ENCODE measurements at places on chromosomes 4 and X. TPM values are rescaled to one million over a fixed set of nuclear protein-coding genes. Genes with fewer than 3 reads are reported as not detected.

Gene S100G
- not detected for total RNA-seq

Gene RADX
- total RNA-seq = 13.4 TPM

Gene NOP14
- total RNA-seq = 47.8 TPM

Gene PLAC1
- not detected for total RNA-seq

Gene UNC5C
- not detected for total RNA-seq

Gene FSTL5
- not detected for total RNA-seq

Gene MUC7
- total RNA-seq = not detected

Gene THAP6
- total RNA-seq = 34.0 TPM

- DNase-seq = no peak
These were observed 5.9 kb downstream of the COL25A1 start for GRCh38 chr4:109296527-109296926.

- DNase-seq = no peak
These were observed 224.5 kb upstream of the TENM3 start for GRCh38 chr4:182018691-182019090.

DNA sequence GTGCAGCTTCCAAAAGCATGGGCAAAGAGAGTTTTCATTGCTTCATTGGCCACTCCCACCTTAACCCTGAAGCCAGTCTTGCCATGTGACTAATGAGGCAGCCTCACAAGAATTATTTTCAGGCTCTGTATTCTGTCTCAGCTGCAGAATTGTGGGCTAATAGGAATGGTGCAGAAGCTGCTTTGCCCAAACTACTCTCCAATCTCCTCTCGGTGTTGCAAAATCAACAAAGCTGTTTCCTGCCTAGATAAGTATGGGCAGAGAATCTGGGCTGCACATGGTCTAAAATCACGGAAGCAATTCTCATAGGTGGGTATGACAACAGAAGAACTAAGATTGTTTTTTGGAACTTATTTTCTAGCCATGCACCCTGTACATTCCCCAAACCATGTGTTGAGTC is 31.4 kb downstream of the PPP1R2C start:
- DNase-seq = no peak

DNA sequence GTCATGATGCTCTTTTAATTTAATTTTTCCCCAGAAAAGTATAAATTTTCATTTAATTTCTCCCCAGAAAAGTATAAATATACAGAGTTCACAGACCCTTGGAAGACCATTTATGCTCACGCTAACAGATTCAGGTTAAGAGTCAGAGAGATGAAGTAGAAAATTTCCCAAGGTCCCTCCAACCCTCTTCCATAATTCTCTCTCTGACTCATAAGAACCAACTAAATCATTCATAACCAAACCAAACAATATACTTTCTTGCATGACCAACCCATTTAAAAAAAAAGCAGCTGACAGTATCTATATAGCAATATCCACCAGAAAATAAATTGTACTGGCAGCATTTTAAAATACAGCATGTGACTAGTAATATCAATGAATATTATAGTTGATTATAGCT is 3.9 kb downstream of the KLHL8 start:
- no peak for DNase-seq

DNA sequence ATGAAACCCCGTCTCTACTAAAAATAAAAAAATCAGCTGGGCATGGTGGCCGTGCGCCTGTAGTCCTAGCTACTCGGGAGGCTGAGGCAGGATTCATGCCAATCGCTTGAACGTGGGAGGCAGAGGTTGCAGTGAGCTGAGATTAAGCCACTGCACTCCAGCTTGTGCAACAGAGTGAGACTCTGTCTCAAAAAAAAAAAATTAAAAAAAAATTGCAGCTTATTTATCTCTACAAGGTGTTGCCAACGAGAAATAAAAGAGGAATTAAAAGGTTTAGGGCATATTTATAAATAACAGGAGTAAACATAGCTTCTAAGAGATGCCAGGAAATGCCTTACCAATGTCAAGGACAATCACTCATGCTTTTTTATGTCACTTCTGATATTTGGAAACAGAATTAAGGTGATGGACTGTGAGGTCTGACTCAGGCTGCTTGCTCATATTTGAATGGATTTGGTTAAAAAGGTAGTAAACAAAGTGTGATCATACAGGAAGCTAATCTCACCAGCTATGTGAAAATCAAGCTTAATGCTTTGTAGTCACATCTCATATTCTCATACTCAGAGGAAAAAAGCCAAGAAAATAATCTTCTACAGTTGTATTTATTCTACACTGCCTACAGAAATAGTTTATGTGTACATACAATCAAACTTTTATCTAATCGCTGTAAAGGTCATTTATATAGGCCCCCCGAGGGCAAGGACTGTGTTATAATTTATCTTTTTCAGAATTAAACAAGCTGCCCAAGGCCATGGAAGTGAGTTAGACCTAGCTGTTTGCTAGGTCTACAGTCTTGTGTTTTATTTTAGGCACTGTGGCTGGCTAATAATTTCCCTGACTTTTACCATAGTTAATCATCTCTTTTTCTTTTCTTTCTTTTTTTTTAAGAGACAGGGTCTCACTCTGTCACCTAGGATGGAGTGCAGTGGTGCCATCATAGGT is 61.1 kb upstream of the RBMX start:
- no peak for DNase-seq

GRCh38 chr4:10030972-10031667 is 9.8 kb upstream of the SLC2A9 start:
- no peak for DNase-seq

DNA sequence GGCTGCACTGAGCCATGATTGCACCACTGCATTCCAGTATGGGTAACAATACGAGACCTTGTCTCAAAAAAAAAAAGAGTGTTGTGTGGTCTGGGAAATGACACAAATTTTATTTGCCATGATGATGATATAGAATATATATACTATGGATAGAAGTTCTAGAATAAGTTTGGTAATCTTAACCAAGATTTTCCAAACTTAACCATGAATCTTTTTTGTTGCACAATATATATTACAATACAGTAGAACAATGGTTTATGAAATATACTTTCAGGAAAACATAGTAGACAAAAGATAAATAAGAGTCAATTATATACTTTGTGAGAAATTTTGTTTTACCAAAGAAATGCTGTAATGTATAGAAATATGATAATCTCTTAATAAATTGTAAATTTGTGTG is 34.8 kb downstream of the MFSD8 start:
- DNase-seq = no peak

- DNase-seq = no peak
These were observed 54.6 kb downstream of the PTCHD1 start for GRCh38 chrX:23389196-23389792.

GRCh38 chr4:47624031-47624441 is 139.0 kb downstream of the ATP10D start:
- no peak for DNase-seq

GRCh38 chrX:126272795-126273497 is 106.9 kb upstream of the DCAF12L2 start:
- no peak for DNase-seq

DNA sequence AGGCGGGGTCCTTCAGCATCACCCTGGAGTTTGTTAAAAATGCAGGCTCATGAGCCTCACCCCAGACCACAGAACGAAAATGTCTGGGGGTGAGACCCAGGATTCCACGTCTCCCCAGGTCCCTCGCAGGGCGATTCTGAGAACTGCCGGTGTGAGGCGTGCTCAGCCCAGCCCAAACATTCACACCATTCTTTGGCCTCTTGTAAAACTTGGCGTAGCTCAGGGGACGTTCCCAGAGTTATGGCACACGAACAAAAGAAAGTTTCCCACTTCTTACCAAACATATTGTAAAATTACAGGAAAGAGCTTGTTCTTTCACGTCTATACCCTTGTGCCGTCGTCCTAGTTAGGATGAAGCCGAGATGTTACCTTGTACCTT is 12.9 kb downstream of the CD99 start:
- no peak for DNase-seq

DNA sequence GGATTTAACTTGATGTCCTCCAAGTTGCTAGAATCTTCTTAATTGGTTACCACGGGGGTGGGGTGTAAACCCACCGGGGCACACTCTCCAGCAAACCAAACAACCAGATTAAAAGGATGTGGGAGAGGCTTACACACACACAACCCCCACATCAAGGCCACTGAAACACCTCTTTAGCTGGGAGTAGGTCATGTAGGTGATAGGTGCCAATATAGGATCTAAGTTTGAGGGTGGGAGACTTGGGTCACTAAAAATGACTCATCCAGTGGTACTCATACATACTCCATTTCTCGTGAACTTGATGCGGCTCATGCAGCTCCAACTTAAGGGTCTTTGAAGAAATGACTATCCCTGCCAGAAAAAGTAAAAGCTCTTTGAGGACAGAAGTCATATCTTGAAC is 20.5 kb upstream of the CD40LG start:
- no peak for DNase-seq

DNA sequence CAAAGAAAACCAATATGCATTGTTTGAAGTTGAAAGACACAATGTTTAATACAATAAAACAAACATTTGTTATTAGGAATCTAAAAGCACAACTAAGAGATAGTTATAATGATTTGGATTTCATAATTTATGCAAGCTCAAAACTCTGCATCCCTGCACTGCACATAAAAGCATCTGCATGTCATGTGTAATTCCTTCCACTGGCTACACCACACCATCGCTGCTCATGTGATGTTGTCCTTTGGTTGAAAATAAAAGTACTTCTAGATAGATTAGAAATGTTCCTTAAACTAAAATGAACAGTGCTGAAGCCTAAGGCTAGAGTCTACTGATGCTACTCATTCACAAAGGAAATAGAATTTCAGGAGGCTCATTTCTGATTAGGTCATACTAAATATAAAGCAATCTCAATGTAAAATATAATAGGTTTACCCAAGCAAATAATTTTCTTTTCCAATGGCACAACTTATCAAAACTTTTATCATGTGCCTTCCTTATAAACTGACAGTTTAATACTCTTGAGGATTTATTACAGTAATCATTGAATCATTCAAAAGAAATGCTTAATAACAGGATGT is 130.8 kb upstream of the DKK2 start:
- DNase-seq = no peak

GRCh38 chrX:101229170-101229569 is 9.6 kb downstream of the DRP2 start:
- no peak for DNase-seq

- no peak for DNase-seq
These were observed 330.2 kb downstream of the ZIC3 start for GRCh38 chrX:137896123-137896522.

DNA sequence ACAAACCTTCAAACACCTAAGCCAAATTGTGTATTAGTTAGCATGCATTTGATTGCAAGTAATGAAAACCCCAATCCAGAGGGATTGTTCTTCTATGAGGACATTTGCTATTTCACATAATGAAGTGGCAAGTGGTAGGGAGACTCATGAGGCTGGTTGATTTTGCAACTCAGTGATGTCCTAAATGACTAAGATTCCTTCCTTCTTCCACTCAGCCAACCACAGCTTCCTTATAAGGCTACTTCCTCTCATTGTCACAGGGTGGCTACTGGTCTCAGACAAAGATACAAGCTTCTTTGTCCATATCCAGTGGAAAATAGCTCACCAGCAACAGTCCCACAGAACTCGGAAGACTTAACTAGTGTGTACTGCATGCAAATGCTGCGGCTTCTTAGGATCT is 5.3 kb upstream of the OTC start:
- DNase-seq = no peak

GRCh38 chr4:139576219-139576618 is 20.2 kb upstream of the SETD7 start:
- no peak for DNase-seq

DNA sequence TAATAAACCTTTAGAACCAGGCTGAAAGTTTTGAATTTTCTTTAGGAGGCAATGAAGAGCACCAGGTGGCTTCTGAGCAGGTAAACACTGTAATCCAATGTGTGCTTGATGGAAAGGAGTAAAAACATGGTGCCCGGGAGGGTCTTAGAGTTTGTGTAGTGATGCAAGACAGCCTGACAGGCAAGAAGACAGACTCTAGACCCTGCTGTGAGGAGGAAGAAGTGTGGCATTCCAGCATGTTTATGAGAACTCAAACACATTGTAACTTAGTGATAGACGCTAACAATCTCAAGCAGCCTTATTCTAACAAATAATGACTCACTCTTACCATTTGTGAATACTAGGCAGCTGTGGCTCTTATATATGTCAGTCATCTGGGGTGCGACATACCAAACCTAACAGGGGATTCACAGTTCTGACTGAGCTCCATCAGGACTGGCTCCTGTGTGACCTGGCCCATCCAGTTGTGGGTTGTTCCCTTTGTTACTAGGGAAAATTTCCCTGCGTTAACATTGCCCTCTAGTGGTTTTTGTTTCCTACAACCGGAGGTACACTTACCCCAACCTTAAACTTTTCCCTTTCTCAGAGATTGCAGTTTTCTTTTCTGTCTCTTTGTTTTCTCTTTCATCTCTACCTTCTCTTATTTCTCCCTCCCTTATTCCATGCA is 53.8 kb downstream of the VSIG4 start:
- peak; percentile 65 for DNase-seq

DNA sequence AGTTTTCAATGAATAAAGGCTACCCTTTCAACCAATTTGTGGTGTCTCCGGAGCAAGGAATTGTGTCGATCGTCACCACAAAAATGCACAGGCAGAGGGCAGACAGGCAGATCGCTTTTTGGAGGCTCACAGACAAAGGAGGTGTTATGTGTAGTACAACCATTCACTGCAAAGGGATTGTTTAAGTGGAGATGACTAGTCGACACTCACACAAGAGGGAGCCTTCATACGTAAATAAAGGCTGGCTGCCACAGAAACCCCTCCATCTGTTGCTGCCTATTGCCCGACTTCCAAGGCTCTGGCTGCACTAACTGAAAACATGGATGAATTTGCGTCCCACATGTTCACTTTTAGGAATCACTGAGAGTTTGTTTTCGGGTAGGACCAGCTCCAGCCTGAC is 281.1 kb downstream of the NKX6-1 start:
- DNase-seq = no peak

DNA sequence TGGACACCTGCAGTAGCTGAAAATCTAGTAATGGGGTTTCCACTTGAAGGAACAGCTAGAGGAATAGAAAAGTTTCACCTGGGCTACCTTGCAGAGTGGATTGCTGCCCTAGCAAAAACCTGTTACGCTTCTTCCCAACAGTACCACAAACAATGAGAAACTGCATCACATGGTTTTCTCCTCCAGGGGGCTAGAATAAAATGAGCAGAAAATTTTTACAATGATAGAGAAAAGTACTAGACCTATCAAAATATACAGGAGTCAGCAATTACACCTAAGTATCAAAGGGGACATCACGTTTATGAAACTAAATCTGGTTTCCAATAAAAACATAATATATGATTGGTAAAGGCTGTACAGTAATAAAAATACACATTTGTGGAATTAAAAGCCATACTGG is 423.1 kb upstream of the PITX2 start:
- DNase-seq = no peak

DNA sequence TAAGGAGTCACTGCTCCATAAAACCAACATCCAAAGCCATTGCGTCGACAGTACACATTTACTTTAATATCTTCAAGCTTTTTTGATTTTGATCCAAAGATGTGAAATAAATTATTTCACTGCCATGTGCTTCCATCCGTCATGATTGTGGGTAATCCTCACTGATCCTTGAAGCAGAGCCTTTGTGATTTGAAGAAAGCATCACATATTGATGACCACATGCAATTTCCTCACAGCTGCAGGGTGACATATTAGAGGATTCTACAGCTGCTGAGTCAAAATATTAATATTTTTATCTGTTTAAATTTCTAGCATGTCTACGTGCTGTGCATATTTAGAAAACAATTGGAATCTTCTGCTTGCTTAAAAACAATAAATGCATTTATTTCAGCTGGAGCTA is 196.8 kb upstream of the ANXA3 start:
- DNase-seq = no peak

- DNase-seq = no peak
These were observed 42.1 kb downstream of the NFKB1 start for GRCh38 chr4:102543030-102543928.

GRCh38 chr4:111512081-111512783 is 633.0 kb upstream of the FAM241A start:
- DNase-seq = no peak

Measured in naive thymus-derived CD8-positive, alpha-beta T cell (primary cell).